ENCODE measurements at places on chromosomes 7 and 10.

- no peak for DNase-seq
These were observed 2.9 kb downstream of the MRLN start for GRCh38 chr10:59750155-59750945.

DNA sequence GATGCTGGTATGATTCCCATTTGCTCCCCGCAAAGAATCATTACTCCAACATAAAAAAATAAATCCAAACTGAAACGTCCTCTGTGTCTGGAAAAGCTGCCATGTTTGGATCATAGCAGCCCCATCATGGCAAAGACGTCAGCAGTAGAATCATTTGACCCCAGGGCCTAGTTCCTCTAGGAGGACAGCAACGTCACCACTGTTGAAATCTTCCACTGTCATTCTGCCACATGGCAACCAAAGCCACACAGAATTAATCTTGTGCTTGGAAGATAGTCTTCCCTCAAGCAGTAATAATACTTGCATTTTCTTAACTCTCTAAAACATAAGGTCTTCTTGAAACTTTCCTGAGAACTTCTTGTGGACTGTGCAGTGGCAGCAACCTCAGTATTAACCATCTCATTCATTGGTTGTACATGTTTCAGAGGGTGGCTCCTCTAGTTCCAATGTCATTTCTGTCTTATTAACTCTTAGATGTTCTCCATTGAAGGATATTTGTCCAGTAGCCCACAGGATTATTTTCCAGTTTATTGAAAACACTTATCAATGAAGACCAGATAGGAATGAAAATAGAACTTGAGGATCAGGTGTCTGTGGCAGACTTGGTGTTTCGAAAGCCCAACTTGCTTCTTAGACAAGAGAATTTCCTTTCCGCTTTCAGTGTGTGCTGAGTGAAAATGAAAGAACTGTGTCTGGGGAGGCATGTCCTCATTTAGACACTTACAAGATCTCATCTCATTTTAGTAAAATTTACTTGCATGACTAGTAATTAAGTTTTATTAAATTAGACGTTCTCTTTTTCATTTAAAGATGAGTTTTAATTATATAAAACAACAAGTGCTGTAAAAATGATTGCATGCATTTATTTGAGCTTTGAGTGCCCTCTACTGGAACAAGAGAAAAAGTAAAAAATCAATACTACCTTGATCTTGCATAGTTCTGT, 28.9 kb upstream of the INHBA start:
- DNase-seq: no peak

DNA sequence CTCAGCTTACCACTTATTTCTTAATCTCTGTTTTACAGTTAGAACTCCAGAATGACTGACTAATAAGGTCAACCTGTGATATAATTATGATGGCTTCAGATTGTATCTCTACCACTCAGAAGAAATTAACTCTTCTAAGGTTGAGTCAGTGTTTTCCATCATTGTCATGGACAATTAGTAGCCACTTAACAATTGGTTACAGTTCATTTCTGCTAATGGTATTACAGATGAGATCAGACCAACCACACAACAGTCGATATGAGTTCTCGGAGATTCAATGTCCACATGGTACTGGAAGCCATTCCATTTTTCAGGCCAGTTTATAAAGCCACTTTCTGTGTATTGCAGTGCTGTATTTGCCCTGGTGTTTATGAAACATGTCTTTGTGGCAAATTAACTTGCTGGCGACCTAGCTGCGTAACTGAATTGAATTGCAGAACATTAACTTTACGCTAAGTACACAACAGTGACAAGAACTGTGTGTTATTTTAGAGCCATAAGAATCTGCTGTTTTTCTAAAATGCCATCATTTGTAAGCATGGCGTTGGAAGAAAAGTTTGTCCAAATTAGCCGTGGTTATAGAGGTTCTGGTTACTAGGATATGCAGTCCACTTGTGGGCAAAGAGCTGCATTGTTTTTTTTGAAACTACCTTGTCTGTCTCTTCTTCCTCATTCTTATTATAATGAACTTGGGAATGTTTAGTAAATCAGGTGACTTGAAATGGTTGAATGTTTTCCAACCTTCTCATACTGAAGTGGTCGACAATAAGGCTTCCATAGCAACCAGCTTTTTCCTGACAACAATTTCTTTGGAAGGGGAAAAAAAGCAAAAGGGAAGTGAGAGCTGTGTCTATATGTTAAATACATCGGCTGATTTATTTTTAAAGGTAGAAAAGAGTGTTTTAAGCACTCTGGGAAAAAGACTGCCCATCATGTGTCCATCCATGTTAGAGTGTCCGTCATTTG, 76.4 kb downstream of the CELF2 start:
- DNase-seq: no peak

DNA sequence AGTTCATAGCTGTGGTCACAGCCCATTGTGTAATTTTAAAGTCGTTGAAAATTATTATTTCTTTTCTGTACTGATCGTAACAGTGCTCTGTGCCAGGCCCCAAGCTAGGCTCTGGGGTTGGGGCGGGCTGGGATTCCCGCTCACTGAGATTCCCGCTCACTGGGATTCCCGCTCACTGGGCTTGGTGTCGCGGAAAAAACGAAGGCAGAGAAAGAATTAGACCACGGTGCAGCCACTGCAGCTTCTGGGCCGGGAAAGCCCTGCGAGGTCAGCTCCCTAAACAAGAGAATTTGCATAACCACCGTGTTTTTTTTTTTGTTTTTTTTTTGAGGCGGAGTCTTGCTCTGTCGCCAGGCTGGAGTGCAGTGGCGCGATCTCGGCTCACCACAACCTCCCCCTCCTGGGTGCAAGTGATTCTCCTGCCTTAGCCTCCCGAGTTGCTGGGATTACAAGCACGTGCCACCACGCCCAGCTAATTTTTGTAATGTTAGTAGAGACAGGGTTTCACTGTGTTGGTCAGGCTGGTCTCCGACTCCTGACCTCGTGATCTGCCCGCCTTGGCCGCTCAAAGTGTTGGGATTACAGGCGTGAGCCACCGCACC, 31.2 kb downstream of the FOXK1 start:
- peak; percentile 51 for DNase-seq

- peak; percentile 1 for DNase-seq
These were observed 32.8 kb upstream of the PHF14 start for GRCh38 chr7:10940704-10941355.

- DNase-seq: no peak
These were observed 421.0 kb downstream of the THSD7A start for GRCh38 chr7:11410656-11411644.

- DNase-seq: no peak
These were observed 69.0 kb downstream of the TACC2 start for GRCh38 chr10:122057841-122058413.

DNA sequence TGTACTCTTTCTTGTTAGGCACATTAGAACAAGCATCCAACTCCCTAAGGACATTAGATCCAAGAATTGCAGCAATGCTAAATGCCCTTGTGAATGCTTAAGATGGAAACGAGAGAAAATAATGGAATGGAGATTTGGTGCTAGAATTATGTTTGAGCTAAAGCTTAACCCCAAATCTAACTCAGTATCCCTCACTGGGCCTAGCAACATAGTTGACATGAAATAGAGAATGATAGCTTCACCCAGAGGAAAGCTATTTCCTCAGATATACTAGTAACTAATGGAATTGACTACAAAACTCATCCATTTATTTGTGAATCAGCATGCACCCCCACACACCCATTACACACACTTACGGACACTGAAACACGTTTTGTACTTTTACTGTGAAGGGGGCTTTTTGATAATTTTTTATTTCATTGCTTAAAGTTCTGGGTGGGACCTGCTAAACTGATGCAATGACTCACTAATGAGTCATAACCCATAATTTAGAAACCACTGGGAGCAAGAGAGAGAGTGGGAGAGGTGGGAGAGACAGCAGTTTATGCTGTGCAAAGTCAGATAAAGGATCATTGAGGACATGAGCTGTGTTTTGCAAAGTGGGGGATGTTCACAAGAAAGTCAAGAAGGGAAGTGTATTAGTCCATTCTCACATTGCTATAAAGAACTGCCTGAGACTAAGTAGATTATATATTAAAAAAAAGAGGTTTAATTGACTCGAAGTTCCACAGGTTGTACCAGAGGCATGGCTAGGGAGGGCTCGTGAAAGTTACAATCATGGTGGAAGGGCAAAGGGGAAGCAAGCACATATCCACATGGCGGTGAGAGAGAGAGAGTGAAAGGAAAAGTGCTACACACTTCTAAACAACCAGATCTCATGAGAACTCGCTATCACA, 382.7 kb downstream of the SFMBT2 start:
- DNase-seq: no peak

DNA sequence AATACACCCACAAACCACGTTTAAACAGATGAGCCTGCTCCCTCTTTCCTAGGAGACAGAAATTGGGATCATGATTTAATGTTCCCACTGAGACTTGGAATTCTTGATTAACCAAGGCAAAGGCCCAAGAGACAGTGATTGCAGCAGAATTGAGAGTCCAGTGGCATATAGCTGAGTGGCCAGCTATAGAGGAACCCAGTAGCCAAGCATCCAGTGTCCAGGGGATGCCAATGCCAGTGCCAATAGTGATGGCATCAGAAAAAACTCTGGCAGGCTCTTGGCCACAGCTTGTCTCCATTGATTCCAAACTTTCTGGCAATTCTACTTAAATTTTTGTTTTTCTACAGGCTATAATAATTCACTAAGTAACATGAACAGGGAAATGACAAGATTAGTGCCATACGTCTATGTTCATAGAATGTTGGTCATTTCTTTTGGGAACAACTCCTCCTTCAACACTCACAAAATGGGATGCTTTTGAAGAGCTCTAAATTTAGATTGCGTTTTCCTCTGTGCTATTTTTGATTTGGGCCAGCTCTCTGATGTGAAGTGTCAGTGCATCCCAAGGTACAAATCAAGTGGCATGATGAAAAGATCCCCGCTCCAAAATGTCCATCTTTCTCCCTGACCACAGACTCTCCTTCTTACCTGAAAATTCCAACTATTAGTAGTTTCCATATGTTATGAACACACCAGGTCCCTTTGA, 83.1 kb upstream of the A1CF start:
- DNase-seq: no peak

GRCh38 chr7:69756235-69756634, 158.0 kb downstream of the AUTS2 start:
- no peak for DNase-seq

DNA sequence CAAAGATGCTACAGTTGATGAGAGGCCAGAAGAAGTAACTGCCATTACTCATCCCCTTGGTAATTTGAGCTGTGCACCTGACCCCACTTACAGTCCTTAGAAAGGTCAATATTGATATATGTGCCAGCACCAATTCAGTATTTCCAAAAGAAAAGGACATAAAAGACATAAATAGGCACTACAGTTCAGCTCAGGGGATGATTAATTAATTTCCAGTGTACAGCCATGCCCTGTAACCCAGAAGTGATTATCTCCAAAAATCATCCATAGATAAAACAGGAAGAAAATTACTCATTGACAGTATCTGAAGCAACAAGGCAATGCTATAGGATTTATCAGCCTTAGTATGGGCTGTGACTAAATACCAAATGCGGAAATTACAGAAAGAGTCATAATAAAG, 82.4 kb downstream of the PHYHIPL start:
- no peak for DNase-seq

DNA sequence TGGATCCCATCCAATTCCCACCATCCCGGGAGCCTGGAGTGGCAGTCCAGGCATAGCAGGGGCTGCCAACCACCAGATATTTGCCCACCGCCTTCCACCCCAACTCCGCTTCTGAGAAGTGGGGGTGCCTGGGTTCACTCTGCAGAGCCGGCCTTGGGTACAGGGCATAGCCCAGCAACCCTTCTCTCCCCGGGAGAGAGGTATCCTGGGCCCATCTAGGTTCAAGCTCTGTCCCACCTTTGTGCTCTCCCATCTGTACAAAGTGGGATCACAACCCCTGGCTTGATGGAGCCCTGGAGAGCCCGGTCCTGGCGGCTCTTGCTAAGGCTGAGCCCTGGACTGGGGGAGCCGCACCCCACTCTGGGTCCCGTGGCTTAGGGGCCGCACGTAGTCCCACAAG, 12.2 kb downstream of the MICALL2 start:
- DNase-seq: no peak

GRCh38 chr7:141960687-141961422, 12.7 kb downstream of the TAS2R38 start:
- no peak for DNase-seq

- DNase-seq: no peak
These were observed 8.0 kb downstream of the TSPAN15 start for GRCh38 chr10:69459101-69459790.

DNA sequence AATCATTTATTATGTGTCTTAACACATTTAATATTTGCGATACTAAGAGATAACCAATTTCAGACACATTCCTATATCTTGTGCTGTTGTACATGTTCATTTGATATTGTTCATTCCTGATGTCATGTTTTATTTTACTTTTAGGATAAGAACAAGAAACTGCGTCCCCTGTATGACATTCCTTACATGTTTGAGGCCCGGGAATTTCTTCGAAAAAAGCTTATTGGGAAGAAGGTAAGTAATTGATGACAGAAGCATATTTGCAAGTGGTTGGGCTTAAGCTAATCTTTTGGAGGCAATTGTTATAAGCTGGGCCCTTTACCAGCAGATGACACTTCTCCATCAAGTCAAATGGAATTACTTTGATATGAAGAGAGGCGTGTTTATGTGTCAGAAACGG, 155.3 kb downstream of the SND1 start:
- DNase-seq: no peak

GRCh38 chr10:72315611-72316385, 38.9 kb downstream of the DNAJB12 start:
- DNase-seq: no peak

DNA sequence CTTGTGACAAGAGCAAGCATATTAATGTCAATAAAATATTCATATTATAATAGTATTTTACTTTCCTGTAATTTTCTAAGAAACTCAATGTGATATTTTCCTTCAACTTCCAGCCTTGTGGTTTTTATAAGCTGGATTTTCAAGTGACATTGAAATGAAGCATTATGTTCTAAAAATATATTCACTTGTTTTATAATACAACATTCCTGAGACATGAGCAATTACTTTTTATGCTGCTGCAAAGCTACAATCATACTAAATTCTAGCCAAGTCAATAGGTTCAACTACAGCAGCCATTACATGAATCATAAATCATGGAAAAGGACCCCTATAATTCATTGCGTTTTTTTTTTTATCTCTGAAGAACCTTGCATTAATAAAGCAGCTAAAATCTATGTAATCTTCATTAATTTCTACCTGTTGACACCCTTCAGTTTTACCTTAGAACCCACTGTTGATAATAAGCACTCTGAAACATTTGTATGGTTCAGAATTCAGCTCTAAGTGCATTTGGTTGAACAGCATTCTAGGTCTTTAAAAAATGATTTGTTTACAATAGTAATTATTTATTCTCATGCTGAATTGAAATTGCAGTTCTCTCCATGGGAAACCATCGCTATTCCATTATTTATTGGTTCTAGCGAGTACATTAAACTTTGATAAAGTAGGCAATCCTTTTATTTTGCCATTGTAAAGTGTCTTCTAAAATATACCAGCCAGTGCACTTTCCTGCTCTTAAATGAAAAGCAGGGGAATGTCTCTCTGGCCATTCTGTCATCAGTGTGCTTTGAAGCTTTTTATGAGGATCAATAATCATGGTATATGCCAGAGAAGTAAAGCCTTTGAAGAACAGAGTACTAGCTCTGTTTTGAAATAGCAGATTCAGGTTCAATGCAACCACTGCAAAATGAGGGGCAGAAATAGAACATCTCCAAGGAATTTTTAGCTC, 132.6 kb downstream of the GNAT3 start:
- DNase-seq: no peak
